SW480 (cell line): ENCODE measurements at places on chromosomes 11 and 22.

DNA sequence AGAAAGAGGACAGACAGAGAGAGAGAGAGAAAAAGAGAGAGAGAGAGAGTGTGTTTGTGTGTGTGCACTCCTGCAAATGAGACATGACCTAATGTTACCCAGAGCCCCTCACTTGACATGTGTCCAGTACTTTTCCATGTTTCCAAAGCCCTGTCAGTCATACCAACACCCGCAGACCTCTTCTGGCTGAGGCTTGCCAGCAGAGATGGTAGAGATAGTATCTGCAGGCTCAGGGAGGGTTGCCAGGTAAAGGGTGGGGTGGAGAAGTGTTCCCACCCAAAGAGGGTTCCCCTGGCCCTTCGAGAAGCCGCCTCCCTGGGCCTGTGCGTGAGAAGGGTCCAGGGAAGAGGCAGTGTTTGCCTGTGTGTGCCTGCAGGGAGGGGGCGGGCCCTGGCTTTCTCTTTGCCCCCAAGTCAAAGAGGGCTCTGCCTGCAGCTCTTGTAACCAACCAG lies 40.7 kb downstream of the POU2F3 start:
- DNase-seq: no peak

DNA sequence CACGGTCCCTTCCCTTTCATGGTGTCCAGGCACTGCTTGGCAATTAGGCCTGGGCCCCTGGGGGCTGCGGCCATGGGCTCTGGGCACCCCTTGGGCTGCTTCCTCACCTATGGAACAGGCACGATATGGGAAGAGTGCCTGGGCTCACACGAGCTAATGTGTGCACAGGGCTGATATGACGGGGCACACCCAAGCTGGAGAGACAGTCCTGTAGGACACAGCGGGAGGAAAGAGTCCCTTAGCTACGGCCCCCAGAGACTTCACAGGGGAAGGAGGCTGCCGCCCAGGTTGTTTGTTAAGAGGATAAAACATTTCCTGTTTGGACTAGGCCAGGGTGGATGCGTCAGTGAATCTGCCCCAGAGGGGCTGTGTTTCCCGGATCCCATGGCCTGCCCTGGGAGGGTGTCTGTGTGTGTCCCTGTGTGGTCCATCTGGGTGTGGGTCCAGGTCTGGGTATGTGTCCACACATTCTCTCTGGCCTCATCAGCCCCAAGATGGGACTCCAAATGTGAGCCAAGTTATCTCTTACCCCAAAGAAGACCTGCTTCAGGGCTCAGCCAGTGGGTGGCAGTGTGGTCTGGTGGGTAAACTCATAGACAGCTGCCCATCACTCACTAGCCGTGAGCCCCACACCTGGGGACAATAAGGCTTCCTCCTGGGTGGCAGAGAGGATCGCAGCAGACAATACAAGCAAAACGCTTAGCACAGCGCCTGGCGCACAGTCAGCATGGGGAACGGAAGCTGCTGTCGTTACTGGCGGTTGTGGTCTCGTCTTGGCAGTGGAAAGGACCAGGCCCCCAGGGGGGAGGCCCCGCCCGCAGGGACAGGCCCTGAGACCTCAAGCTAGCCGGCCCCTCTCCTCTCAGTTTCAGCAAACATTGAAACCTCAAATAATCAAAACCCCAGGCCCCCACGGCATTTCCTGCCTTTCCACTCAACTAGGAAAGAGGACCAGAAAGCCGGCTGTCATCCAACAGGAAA lies 3.2 kb upstream of the EMID1 start:
- DNase-seq: peak; percentile 33

DNA sequence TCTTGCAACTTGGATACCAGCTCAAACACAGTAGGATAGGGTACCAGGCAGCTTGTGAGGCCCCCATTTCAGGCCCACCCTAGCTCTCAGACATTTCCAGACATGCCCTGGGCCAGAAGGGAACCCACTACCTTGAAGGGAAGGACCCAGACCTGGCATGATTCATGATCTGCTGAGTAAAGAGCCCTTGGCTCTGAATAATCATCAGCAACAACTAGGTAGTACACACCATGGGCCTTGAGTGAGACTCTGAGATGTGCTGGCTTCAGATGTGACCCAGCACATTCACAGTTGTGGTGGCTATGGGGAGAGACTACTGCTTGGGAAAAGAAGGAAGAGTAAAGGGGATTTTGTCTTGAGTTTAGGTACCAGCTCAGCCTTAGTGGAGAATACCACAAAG lies 23.6 kb downstream of the JRKL start:
- DNase-seq: no peak

- DNase-seq: no peak
Observed at GRCh38 chr11:67059671-67060070, 3.0 kb downstream of the RHOD start.

DNA sequence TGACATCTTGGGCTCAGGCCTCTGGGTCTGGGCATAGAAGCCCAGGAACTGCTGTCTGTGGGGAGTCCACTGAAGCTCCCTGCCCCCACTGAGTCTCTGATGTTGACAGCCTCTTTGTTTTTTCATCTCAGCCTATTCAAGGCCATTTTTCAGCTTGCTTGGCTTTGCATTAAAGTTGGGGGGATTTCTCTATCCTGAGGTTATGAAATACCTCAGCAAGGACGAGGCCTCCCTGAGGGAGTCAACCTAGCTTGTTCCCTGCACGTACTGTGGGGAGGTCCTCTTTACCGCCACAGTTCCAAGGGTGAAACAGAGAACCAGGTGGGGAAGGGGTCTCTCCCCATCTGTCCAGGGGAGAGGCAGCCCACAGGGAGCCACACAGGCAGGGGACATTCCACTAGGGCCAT lies 8.4 kb downstream of the KCNQ1OT1 start:
- DNase-seq: no peak

DNA sequence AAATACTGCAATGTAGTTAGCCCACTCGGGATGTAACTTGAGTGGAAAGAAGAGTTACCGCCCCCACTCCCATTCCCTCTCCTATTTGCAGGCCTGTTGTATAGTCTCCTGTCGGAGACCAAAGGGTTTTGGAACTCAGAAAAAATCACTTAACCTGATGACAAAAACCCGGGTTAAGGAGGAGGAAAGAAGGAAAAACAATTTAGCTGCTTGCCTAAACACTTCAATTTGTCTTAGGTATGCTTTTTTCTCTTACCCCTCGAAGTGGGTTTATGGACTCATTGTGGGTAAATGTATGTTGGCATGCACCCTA lies 2.2 kb downstream of the YAP1 start:
- peak; percentile 35 for DNase-seq

- peak; percentile 10 for DNase-seq
Observed at GRCh38 chr22:41459431-41459830, 9.1 kb downstream of the PHF5A start.

GRCh38 chr22:25203082-25203481 lies 3.4 kb downstream of the CRYBB3 start:
- DNase-seq: no peak
